CD4-positive, CD25-positive, alpha-beta regulatory T cell (primary cell): ENCODE measurements at places on chromosomes 5 and 9.

DNA sequence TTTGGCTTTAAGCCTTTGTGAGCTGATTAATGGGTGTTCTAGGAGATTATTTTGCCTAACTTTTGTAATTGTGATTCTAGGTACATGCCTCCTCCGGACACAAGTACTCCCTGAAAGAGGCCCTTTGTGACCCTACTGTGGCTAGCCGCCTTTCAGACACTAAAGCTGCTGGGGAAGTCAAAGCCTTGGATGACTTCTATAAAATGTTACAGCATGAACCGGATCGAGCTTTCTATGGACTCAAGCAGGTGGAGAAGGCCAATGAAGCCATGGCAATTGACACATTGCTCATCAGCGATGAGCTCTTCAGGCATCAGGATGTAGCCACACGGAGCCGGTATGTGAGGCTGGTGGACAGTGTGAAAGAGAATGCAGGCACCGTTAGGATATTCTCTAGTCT is 13.6 kb downstream of the ITGA1 start:
- DNase-seq, result peak; percentile 6

DNA sequence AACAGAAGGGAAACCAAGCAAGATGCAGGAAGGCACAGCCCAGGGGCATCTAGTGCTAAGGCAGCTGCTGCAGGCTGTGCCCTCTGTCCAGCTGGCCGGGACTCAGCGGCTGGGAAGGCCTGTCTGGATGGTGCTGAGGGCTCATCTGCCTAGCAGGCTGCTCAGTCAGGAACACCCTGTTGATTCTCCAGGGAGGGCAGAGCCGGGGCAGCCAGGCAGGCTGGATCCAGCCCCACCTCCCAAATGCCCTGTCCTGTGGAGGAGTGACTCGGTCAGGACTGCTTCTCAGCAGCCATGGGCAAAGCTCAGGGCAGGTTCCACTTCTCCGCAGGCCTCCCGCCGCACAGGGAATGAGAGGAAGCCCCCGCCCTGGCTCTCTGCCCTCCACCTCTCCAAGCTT is 7.8 kb upstream of the LCN9 start:
- no peak for DNase-seq

- DNase-seq, result no peak
Observed at GRCh38 chr9:19495186-19496028, 86.6 kb downstream of the ACER2 start.

GRCh38 chr9:69030851-69031645 is 4.5 kb upstream of the FXN start:
- DNase-seq, result no peak

- no peak for DNase-seq
Observed at GRCh38 chr5:59506285-59506877, 387.1 kb downstream of the PDE4D start.

DNA sequence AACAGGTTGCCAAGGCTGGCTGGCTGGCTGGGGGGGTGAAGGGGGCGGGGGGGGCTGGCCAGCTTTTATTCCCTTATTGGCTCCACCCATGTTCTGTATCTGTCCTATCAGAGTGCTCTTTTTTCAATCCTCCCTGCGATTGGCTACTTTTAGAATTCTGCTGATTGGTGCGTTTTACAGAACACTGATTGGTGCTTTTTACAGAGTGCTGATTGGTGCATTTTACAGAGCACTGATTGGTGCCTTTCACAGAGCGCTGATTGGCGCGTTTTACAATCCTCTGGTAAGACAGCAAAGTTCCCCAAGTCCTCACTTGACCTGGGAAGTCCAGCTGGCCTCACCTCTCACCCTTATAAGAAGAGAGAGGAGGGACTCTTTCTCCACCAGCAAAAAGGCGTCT is 175.9 kb downstream of the ERCC6L2 start:
- no peak for DNase-seq

- DNase-seq, result no peak
Observed at GRCh38 chr9:34069831-34070230, 21.1 kb upstream of the UBAP2 start.

- no peak for DNase-seq
Observed at GRCh38 chr5:66922881-66923280, 273.7 kb downstream of the CD180 start.

- no peak for DNase-seq
Observed at GRCh38 chr5:170791325-170791954, 7.9 kb downstream of the GABRP start.

- no peak for DNase-seq
Observed at GRCh38 chr5:79181419-79182022, 54.4 kb upstream of the JMY start.

- DNase-seq, result no peak
Observed at GRCh38 chr9:14529054-14529453, 164.2 kb downstream of the ZDHHC21 start.

GRCh38 chr9:257957-258356 is 43.3 kb downstream of the DOCK8 start:
- DNase-seq, result no peak

DNA sequence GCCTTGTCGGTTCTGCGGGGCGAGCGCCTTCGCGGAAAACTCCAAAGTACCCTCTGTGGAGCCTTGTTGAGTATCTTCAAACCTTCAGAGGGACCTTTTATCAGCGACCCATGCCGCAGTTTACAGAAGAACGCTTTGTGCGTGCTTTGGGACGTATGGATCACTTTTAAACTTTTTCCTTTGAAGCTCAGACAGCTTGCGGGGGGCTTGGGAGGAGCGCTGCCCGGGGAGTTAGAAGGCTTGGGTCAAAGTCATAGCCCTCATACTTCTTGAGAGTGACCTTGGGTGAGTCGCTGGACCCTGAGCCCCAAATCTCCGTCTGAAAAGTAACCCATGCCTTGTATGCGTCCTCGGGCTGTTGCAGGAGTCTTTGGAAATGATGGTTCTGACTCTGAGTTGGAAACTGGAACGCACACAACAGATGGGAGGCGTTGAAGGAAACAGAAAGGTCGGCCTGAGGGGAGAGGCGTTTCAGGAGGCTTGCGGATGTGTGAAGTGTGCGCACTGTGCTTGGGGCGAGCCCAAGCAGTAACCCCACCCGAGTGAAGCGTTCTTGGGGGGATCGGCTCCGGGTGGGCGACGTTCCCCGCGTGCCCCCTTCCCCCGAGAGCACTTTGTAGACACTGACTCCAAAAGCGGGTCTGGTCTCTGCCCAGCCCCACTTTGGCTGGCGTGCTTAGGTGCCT is 661 bp upstream of the SLC25A51 start:
- no peak for DNase-seq

DNA sequence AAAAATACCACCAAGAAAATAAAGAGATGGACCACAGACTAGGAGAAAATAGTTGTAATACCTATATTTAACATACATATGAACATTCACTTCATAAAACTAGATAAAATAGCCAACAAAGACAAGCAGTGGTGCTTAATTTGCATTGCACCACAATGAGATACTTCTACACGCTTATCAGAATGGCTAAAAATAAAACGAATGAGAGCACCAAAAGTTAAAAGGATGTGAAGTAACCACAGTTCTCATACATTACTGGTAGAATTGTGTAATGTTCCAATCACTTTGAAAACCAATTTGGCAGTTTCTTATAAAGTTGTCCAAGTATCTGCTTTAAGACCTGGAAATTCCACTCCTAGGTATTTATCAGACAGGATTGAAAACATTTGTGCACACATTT is 198.9 kb upstream of the SGCD start:
- no peak for DNase-seq

GRCh38 chr5:57932761-57933160 is 450.1 kb upstream of the ACTBL2 start:
- no peak for DNase-seq

DNA sequence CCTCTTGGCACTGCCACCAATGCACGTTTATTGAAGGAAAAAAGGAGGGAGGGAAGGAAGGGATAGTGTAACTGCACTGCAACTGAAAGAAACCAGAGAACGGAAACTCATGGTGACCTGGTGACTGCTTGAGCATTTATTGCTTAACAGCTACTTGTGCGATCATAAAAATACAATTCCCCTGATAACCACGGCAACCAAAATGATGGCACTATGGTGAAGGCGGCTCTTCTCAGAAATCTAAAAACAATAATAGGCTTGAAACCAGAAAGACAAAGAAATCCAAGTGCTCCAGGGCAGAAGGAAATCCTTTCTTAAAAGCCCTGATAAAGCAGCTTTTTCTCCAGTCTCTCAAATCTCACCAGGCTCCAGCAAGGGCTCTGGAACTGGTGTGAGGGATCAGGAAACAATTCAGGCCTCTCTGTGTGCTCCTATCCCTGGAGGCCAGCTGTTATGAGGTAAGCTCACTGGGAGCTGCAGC is 1.9 kb downstream of the FBXO10 start:
- DNase-seq, result no peak
